ENCODE measurements at places on chromosomes 4 and X. TPM values are rescaled to one million over a fixed set of nuclear protein-coding genes. Genes with fewer than 3 reads are reported as not detected.

Gene ERVMER34-1
- 2.4 TPM for total RNA-seq

DNA sequence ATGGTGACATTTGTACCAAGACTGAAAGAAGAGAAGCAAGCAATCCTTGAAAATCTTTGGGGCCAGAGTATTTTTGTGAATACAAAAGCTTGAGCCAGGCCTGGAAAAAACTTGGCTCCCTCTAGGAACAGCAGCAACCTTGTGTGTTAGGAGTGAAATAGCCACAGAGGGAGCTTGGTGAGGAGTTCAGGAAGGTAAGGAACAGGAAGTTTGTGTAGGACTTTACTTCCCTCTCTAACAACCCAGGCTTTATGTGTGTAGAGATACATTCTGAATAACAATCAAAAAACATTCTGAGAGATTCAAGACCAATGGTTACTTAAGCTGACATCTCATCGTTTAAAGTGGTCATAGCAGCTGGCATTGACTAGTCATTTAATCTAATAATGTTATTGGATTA, 668.5 kb downstream of the PCDH18 start:
- H3K36me3 ChIP-seq = no peaks in the 10 kb centered on the region
- no peaks in the 10 kb centered on the region for H3K4me1 ChIP-seq
- H3K27me3 ChIP-seq = no peaks in the 10 kb centered on the region
- no peak overlapping the region for H3K27ac ChIP-seq
- DNase-seq = no peak
- H3K4me3 ChIP-seq = no peak overlapping the region

GRCh38 chr4:17719106-17719505, 62.3 kb downstream of the FAM184B start:
- no peak overlapping the region for H3K4me3 ChIP-seq
- no peak for DNase-seq
- no peaks in the 10 kb centered on the region for H3K27me3 ChIP-seq
- no peaks in the 10 kb centered on the region for H3K36me3 ChIP-seq

GRCh38 chr4:13733817-13734216, 106.3 kb upstream of the BOD1L1 start:
- no peak overlapping the region for H3K4me3 ChIP-seq
- no peak overlapping the region for H3K27ac ChIP-seq
- H3K4me1 ChIP-seq = no peaks in the 10 kb centered on the region
- H3K27me3 ChIP-seq = no peaks in the 10 kb centered on the region
- no peak for DNase-seq
- H3K36me3 ChIP-seq = no peaks in the 10 kb centered on the region

Gene HPGD
- total RNA-seq = 2.1 TPM

- no peak overlapping the region for H3K4me3 ChIP-seq
- H3K27me3 ChIP-seq = no peaks in the 10 kb centered on the region
- H3K4me1 ChIP-seq = no peaks in the 10 kb centered on the region
- H3K36me3 ChIP-seq = no peaks in the 10 kb centered on the region
These were observed 136.3 kb upstream of the SMAD1 start for GRCh38 chr4:145345401-145345800.

GRCh38 chr4:55736605-55737183, 82.9 kb upstream of the EXOC1L start:
- no peaks in the 10 kb centered on the region for H3K36me3 ChIP-seq
- H3K4me3 ChIP-seq = no peak overlapping the region
- H3K27ac ChIP-seq = no peak overlapping the region
- no peaks in the 10 kb centered on the region for H3K27me3 ChIP-seq
- no peak for DNase-seq

Gene BEND2
- 20.0 TPM for total RNA-seq

- peak; percentile 72 for DNase-seq
- H3K36me3 ChIP-seq = no peaks in the 10 kb centered on the region
- no peak overlapping the region for H3K27ac ChIP-seq
These were observed 10.0 kb downstream of the QRFPR start for GRCh38 chr4:121370729-121371325.

GRCh38 chr4:25484243-25484721, 107.2 kb downstream of the ANAPC4 start:
- H3K4me3 ChIP-seq = no peak overlapping the region
- no peaks in the 10 kb centered on the region for H3K4me1 ChIP-seq
- no peaks in the 10 kb centered on the region for H3K27me3 ChIP-seq
- no peak overlapping the region for H3K27ac ChIP-seq
- DNase-seq = no peak
- H3K36me3 ChIP-seq = no peaks in the 10 kb centered on the region

Gene MOB1B
- 15.0 TPM for total RNA-seq

- no peaks in the 10 kb centered on the region for H3K27me3 ChIP-seq
- DNase-seq = no peak
- H3K36me3 ChIP-seq = no peaks in the 10 kb centered on the region
These were observed 34.5 kb downstream of the NSG1 start for GRCh38 chr4:4421356-4421755.

- H3K4me3 ChIP-seq = no peak overlapping the region
- H3K27ac ChIP-seq = no peak overlapping the region
- no peaks in the 10 kb centered on the region for H3K4me1 ChIP-seq
- DNase-seq = no peak
- no peaks in the 10 kb centered on the region for H3K27me3 ChIP-seq
These were observed 552.6 kb downstream of the PPARGC1A start for GRCh38 chr4:23337292-23337691.

- no peak overlapping the region for H3K4me3 ChIP-seq
- no peaks in the 10 kb centered on the region for H3K27me3 ChIP-seq
- no peak overlapping the region for H3K27ac ChIP-seq
- no peak for DNase-seq
- no peaks in the 10 kb centered on the region for H3K4me1 ChIP-seq
These were observed 138.1 kb downstream of the KDM6A start for GRCh38 chrX:45011131-45011530.

DNA sequence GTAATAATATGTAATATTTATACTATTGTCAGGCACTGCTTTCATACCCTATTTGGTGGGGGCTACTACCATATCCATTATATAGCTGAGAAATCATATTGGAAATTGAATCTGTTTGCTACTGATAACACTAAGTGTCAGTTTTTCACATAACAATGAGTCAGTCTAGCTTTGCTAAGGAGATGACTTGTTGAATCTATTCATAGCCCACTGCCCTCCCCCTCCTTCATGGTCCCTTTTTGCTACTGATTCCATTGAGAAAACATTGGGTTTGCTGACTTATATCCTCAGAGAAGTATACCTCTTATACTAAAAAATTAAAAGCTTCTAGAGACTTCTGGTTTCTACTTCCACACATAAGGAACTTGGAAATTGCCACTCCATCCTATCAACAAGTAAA, 1898.4 kb downstream of the STIM2 start:
- no peaks in the 10 kb centered on the region for H3K4me1 ChIP-seq
- DNase-seq = no peak
- H3K4me3 ChIP-seq = no peak overlapping the region
- no peaks in the 10 kb centered on the region for H3K27me3 ChIP-seq
- H3K27ac ChIP-seq = no peak overlapping the region

DNA sequence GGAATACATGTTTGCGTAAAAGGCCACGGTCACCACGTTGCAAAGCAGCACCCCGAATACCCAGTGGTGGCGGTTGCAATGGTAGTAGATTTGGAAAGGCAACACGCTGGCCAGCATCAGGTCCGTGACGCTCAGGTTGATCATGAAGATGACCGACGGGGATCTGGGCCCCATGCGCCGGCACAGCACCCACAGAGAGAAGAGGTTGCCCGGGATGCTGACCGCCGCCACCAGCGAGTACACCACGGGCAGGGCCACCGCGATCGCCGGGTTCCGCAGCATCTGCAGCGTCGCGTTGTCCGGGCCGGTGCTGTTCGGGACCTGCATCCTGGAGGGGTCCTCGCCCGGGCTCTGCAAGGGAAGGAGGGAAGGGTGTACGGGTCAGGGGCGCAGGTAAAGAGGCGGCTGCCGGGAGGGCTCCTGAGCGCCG, 13.5 kb upstream of the ASMTL start:
- no peaks in the 10 kb centered on the region for H3K4me1 ChIP-seq
- no peak overlapping the region for H3K27ac ChIP-seq
- H3K4me3 ChIP-seq = no peak overlapping the region
- no peak for DNase-seq

DNA sequence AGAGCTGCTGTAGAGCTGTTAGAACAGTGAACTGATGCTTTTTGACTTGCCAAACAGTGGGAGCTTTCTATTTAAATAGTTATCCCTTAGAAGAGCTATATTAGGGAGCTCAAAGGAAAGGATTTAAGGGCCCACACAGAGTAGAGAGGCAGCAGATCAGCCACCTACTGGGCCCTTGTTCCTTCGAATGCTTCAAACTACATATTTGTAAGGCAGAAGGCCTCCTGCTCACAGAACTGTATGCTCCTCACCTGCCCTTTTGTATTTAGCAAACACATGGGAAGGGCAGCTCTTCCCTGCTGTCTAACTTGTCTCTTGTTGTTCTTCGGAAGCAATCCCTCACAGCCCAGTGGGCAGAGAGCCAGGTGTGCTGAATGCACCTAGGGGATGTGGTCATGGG, 38.0 kb downstream of the IL1RAPL1 start:
- DNase-seq = no peak
- no peaks in the 10 kb centered on the region for H3K4me1 ChIP-seq
- no peak overlapping the region for H3K27ac ChIP-seq
- H3K36me3 ChIP-seq = no peaks in the 10 kb centered on the region
- no peak overlapping the region for H3K4me3 ChIP-seq

GRCh38 chrX:71222929-71223328, at the start of gene GJB1:
Gene GJB1, plus strand, starts transcription at chrX:71223224. Its CDS starts 484 bp downstream, at chrX:71223708.
- no peaks in the 10 kb centered on the region for H3K4me1 ChIP-seq
- H3K4me3 ChIP-seq = no peak within 1 kb of the TSS
- no peak within 1 kb of the TSS for H3K27ac ChIP-seq
- no peaks in the 10 kb centered on the region for H3K36me3 ChIP-seq
- peak; percentile 44 for DNase-seq
